WTC11 (cell line): ENCODE measurements at places on chromosomes 1 and 21.

GRCh38 chr1:44862829-44863401 is 19.9 kb upstream of the PTCH2 start:
- DNase-seq = no peak

- no peak for DNase-seq
Measured at GRCh38 chr21:26167593-26167992, 3.0 kb downstream of the APP start.

DNA sequence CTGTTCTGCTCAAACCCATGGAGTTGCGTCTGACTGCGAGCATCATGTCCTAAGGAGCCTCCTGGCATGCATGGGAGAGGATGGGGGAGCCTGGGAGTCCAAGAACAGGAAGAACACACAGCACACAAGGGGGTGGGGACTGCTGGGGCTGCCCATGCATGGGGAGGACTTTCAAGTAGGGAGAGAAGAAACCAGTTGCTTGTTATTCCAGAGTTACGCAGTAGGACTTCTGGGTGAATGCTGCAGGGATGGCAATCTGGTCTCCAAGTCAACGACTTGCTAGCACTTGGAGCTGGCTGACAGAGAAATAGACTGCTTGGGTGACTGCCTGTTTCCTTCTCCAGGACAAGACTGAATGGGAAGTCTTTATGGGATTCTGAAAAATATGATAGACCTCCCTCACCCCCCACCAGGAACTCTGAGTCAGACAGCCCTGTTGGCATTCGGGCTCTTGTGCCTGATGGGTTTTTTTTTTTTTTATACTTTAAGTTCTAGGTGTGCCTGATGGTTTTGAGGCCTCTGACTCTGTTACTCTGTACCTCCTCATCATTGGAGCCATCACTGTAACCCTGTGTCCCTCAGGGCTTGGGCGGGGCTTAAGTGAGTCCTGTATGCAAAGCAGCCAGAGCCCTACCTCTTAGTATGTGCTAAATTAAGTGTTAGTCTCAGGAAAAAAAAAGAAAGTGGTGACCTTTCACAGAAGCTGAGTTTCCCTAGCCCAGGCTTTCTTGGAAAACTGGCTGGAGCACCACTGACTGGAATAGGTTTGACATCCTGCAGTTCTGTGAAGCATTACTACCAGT is 30.3 kb downstream of the MAP3K21 start:
- no peak for DNase-seq

GRCh38 chr1:67953301-67953700 is 97.1 kb downstream of the DIRAS3 start:
- DNase-seq = no peak

GRCh38 chr1:200172311-200172710 is 144.8 kb downstream of the NR5A2 start:
- DNase-seq = no peak

GRCh38 chr21:45875881-45876280 is 105.7 kb upstream of the COL6A1 start:
- no peak for DNase-seq

GRCh38 chr1:213669964-213670691 is 317.6 kb upstream of the PROX1 start:
- DNase-seq = peak; percentile 86

GRCh38 chr21:16514316-16514715 is 784.5 kb downstream of the USP25 start:
- DNase-seq = no peak

- no peak for DNase-seq
Measured at GRCh38 chr1:221015159-221015790, 136.0 kb downstream of the HLX start.

DNA sequence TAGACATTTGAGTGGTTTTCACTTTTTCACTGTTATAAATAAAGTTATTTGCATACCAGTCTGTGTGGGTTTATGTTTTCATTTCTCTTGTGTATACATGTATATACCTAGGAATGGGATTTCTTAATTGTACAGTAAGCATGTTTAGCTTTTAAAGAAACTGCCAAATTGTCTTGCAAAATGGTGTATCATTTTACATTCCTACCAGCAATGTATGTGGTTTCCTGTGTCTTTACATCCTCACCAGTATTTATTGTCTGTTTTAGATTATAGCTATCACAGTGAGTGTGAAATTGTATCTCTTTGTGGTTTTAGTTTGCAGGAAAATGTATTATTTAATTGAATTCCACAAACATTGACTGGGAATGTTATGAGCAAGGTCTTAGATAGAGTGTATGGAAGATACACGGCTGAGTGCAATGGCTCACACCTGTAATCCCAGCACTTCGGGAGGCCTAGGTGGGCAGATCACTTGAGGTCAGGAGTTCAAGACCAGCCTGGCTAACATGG is 57.3 kb downstream of the MACF1 start:
- no peak for DNase-seq

DNA sequence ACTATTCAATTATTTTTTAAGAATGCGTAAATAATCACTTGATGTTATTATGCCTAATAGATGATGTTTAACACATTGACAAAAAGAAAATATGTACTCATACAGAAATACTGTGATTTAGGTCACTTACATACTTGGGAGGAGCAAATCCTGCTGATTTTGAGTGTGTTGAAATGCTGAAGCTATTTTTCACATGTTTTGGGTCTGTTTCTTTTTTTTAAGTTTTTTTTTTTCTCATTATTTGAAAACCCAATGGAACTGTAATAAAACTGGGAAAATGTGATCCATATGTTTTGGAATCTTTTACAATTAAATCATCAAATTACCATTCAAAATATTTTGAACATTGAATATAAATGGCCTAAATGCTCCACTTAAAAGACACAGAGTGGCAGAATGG is 366.2 kb upstream of the ADAMTS5 start:
- no peak for DNase-seq

GRCh38 chr1:165884009-165884689 is 56.7 kb downstream of the UCK2 start:
- DNase-seq = no peak

DNA sequence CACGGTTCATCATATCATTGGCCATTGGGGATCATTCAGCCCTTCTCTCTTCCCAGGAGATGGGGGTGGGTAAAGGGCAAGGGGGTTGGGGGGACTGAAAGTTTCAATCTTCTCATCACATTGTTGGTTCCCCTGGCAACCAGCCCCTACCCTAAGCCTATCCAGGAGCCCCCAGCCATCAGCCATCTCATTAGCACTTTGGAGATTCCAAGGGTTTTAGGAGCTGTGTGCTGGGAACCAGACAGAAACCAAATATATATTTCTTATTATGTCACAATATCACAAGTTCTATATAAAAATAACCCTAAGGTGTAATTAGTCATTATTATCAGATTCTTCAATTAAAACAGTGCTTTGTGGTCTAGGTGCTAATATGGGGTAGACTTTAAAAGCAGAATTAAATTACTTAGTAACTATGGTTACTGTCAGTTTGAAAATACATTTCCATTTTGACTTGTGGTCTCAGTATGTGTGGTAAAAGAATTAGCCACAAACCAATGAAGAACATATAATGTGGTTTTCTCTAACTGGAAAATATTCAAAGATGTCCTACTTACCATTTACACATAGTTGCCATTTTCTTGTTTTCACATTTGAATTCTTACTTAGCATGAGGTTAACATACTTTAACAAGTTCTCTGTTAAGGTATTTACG is 28.1 kb downstream of the IL23R start:
- DNase-seq = no peak
